ENCODE measurements at places on chromosomes 16 and 17.

DNA sequence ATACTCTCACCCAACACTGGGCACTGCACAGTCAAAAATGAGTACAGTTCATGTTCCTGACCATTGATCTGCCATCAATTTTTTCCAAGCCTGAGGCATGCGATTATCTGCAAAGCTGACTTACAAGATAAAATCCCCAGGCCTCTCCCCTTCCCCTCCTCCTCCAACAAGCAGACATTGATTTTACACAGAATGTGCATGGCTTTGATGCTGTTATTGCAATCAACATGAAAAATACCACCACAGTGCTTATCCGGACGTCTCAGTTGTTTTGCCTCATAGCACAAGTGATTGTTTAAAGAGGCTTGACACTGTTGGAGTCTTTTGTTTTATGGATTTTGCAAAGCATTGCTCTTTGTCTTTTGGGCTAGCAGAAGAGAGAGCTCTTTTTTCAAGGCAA, 163.8 kb downstream of the TOX3 start:
- DNase-seq = no peak

DNA sequence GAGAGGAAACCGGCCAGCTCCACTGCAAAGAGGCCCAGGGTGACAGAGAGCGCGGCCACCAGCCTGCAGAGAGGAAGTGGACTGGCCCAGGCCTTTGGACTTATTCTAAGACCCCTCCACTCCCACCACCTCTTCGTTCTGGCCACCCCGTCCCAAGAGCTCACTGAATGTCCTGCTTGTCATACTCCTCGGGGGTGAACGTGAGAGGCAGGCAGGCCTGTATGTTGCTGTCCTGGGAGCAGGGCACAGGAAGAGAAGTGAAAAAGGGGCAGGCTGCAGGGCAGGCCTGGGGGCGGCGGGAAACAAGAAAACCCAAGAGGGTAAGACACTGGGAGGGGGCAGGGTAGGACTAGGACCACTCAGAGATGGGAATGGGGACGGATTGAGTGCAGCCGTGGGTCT, 384 bp downstream of the TMEM107 start:
- DNase-seq = no peak

GRCh38 chr16:87465306-87465705, 27.5 kb downstream of the ZCCHC14 start:
- DNase-seq = no peak

- no peak for DNase-seq
These were observed 127.0 kb upstream of the NACA2 start for GRCh38 chr17:61718022-61718421.

- DNase-seq = peak; percentile 49
These were observed 13.0 kb downstream of the SPIRE2 start for GRCh38 chr16:89841275-89841674.

- no peak for DNase-seq
These were observed 10.5 kb downstream of the BRIP1 start for GRCh38 chr17:61852857-61853256.

DNA sequence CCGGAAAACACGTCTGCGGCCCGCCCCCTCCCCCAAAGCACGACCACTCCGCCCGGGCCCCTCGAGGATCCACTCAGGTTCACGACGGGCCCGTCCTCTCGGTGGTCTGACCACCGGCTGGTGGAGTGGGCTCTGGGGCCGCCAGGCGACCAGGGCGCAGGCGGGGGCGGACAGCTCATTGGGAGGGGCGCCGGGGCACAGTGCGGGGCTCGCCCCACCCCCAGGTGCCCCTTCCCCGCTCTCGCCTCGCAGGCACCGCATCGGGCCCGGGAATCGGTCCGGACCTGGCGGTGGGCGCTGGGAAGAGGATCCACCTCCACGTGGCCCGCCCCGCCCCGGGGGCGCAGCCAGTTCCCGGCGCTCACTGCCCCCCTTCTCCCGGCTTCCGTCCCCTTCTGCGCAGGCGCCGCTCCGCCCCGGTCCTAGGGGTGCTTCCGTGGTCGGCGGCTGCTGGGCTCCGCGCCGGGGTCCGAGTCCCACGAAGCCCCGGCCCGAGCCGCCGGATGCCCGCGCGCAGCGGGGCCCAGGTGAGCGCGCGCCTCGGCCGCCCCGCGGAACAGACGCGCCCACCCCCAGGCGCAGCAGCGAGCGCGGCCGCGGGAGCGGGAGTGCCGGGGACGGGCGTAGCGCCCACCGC, at the start of gene MPG:
MPG (plus strand) TSS at position 419 of the 637 bp plus-strand sequence; CDS start at position 504, 85 bp downstream.
- peak; percentile 89 for DNase-seq

GRCh38 chr17:74950207-74950606, 14.5 kb downstream of the OTOP3 start:
- DNase-seq = no peak

GRCh38 chr16:526181-527014, 1.1 kb upstream of the CAPN15 start:
- no peak for DNase-seq

DNA sequence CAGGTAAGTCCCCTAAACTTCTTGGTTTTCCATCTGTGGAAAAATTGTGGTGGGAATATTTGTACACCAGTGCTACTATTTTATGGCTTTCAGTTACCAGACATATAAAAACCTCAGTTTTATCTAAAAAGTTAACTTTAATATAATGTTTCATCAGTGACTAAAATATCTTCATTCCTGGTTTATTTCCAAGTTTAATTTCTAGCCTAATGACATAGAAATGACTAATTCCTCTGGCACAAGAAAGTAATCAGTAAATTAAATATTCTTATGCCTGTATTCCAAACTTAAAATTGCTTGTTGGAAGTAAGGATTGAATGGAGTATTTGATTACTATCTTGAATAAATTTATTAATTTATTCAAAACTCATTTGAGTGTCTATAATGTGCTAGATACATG, 757.0 kb downstream of the CDH11 start:
- no peak for DNase-seq

DNA sequence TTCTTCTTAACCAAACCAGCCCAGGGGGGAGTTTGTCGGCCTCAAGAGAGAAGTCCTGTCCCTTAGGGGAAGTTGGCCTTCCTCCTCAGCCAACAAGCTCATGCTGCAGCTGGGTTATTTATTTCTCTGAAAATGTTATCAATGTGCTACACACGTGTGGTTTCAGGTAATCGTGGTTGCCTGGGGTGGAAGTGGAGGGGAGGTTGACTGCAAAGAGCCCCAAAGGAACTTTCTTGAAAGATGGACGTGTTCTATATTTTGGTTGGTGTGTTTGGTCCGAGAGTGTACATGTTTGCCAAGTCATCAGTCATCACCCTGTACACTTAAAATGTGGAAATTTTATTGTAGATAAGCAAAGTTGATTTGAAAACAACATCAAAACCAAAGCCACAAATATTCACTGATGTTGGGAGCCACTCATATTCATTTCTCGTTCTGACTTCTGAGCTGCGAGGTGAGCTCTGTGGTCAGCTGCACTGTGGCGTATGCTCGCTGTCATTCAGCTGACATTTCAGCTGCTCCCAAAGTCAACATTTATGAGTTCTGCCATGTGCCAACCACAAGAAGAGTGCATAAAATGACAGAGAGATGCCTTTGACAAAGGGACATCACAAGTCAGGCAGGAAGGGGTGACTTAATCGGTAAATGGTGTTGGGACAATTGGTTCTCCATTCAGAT, 26.5 kb upstream of the ADGRG1 start:
- DNase-seq = peak; percentile 81

DNA sequence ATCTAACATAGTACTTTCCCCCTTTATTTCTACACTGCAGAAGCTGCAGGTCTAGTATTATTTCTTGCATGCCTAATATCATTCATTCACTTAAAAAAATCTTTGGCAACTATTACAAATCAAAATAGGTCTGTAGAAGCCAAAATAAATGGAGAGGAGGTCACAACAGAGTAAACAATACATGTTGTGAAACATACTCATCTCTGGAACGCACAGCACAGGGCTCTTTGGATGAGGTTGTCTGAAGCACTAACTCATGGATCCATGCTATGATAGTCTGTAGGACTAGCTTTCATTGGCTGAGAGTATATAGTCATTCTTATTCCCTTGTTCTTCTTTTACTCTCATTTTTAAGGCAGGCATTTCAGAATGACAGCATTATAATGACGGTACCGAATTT, 21.3 kb downstream of the MYO1D start:
- no peak for DNase-seq

DNA sequence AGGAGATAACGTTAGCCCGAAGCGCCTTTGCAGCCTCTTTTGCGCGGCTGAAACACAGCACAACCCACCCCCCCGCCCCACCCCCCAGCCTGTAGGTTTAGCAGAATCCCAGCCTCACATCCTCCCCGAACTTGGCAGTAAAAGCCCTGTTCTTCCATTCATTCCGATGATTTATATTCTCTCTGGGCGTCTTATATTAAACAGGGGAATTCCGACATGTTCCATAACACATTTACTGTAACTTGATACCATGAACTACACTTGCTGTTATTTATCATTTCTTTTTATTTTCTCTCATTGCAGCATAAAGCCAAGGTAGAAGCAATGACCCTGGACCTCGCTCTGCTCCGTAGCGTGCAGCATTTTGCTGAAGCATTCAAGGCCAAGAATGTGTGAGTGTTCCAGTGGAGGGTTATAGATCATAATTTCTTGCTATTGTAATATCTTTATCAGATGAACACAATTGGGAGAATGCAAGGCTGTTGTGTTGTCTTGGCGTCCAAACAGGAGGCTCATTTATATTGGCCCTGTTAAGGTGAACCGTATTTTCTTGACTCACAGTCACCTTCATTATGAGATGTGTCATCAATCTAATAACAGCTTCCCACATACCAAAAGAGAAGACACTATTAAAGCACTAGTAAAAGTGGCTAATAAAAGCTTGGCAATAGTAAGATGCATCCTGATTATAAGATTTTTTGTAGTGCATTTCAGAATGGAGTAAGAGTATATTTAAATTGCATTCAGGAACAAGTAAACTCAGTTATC, 287.3 kb downstream of the WWOX start:
- no peak for DNase-seq

DNA sequence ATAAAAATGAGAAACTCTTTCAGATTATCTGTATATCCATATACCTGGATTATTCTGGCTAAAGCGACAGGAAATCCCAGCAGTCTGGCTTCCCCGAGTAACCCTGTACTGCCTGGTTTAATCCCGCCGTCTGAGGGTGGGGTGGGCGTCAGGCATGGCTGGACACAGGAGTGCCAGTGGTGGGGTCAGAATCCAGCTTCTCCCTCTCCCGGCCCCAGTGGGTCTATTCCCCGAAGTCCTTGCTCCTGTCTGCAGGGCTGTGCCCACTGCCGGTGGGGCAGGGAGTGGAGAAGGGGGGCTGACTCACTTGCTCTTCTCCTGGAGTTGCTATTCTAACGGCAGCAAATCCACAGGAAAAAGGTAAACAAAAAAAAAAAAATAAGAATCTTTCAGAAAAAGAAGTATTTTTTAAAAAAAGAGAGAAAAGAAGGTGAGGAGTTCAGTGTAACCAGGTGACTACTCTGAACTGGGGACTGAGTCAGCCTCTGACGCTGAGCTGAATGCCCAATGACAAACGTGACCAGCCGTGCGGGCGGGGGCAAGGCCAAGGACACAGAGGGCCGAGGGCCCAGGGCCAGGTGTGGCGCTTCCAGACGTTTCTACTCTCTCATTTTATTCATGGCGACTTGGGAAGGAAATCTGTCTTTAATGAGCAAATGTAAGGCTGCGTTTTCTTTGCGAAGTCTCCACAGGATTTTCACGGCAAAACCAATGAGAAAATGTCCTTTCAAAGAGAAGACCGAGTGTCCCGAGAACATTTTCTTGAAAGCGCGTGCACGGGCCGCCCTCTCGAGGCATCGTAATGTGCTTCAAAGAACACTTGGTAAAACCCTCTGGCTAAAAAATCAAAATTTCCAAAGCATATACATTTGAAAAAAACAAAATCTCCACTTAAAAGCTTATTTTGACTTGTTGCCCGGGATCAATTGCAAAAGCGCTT, 20.2 kb downstream of the FOXF1 start:
- no peak for DNase-seq

- DNase-seq = no peak
These were observed 96.4 kb upstream of the C16orf82 start for GRCh38 chr16:26970292-26970691.

DNA sequence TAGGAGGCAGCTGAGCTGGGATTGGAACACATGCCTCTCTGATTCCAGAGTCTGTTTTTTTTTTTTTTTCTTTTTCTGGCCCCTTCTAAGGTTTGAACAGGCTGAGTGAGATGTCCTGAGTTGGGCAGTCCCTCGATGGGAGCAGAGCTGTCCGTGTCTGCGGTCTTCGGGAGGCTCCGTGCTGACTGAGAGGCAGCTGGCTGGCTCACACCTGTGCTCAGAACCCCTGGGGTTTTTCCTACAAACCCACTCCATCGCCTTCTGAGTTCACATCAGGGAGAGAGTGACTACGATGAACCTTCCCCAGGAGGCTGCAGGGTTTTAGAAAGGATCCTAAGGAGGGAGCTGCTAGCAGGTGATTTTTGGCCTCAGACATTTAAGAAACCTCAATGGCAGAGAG, 92.5 kb downstream of the IRF8 start:
- DNase-seq = no peak

DNA sequence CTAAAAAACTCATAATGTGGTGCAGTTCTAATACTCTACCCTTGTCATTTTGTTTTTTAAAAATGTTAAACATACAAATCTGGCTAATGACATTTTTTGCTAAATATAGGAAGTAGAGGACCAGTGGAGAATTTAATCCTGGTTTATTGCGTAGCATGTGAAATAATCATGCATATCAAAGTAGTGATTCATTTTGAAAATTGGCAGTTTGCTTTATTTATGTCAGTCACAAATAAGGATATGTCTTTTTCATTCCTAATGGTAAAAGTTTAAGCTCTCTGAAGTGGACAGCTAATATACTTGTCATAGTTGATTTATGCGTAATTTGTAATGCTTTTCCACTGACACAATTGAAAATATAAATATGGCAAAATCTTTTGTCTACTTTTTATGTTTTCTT, 224.2 kb downstream of the BCAS3 start:
- no peak for DNase-seq

- peak; percentile 53 for DNase-seq
These were observed 11.1 kb downstream of the SCN4A start for GRCh38 chr17:63961355-63962212.

DNA sequence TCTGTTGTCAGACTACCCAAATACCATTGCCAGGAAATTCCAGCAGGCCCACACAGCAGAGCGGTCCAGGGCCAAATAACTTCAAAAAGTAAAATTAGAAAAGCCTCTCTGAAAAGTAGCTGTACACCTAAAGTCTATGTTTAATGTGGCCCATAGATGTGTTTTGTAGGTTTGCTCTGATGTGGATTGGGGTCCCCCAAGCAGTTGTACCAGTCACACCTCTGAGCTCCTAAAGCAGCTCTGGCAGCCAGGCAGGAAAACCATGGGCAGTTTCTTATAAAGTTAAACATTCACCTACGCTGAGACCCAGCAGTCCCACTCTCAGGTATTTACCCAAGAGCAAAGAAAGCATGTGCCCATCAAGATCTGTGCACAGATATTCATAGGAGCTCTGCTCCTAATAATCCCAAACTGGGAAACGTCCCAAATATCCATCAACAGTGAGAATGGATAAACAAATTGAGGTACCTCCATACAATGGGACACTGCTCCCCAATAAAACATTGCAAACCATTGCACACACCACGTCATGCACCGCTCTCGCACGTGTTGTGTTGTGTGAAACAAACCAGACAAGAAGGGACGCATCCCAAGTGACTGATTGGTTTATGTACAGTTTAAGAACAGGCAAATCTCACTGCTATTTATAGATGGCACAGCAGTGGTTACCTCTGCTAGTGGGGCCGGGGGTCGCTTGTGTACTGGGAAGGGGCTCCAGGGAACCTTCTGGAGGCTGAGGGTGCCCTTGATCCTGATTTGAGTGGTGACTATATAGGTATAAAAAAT, 15.8 kb upstream of the PRM1 start:
- no peak for DNase-seq
